ENCODE measurements at places on chromosomes 2 and 18. TPM values are rescaled to one million over a fixed set of nuclear protein-coding genes. Genes with fewer than 3 reads are reported as not detected.
A peak's percentile ranks its signal among the peaks of the same experiment; 100 is the strongest.

DNA sequence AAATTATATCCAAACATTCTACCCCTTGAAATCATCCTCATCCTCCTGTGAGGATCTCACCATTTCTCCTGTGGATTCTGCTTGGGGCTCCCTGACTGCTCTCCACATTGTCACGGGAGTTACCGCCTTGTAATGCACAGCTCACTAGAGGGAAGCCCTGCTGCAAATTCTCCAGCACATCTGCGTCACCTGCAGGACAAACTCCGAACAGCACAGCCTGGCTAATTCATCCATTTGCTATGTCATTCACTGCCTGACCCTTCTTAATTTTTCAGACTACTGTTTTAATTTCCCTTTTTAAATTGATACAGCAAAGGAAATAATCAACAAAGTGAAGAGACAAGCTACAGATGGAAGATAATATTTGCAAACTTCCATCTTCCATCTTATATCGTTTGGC is 627.4 kb downstream of the FBXO15 start:
- DNase-seq, result peak; percentile 74

GRCh38 chr2:220946552-220946951 is 625.6 kb downstream of the EPHA4 start:
- no peak for DNase-seq

DNA sequence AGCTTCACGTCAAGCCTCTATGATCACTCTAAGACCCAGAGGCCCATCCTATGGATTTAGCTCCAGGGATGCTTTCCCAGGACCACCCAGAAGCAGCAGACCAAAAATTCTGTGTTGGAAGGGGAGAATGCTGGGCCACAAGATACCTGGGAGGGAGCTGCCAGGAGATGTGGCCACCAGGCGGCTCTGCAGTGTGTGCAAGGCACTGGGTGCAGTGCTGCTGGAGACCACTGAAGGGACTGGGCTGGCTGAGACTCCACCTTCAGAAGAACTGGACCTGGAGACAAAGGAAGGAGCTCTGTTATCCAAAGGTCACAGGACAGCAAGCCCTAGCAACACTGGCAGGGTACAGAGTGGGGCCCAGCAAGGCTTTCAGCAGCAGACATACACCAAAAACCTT is 34.0 kb downstream of the KANSL3 start:
- peak; percentile 38 for DNase-seq

GRCh38 chr2:191679818-191680600 is 2.1 kb downstream of the NABP1 start:
- no peak for DNase-seq

- no peak for DNase-seq
Measured at GRCh38 chr2:222447131-222447530, 22.8 kb downstream of the SGPP2 start.

DNA sequence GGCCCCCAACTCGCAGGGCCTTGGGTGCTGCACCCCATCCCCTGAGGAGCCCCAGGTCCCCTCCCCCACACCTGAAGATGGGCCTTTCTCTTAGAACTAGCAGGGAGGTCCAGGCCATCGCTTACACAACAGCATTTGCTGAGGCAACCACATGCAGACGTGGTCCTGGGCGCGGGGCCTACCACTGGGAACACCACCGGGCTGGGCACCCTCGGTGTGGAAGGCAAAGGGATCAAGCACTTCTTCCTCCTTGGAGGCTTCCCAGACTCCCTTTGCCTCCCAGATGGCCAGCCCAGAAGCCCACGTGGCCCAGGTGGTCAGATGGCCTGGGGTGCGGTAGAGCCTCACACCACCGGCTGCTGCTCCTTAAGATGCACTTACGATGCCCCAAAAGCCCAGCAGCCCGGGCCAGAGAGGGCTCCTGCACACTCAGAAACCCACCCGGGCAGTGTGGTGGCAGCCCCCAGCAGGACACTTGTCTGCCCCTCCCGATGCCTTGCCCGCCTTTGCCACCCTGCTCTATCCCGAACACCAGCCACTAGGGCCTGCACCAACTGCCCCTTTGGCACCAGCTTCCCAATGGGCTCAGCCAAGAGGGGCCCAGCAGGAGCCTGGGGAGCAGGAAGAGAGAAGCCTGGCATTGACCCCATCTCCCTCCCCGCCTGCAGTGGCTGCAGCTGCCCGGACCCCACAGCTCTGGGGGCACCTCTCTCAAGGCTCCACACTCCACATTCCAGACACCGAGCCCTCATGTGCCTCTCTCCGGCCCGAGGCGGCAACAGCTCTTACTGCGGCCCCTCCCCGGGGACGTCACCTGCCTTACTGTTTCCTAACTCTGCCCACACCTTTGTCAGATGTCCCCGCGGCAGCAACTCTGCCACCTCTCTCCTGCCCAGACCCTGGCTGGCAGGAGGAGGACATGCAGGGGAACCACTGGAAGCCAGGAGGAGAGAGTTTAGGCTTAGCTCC is 13.9 kb upstream of the MLPH start:
- no peak for DNase-seq

DTNB gene
- 32.1 TPM for polyA plus RNA-seq

MRPL30 gene
- 53.7 TPM for polyA plus RNA-seq

- DNase-seq, result no peak
Measured at GRCh38 chr2:165843351-165843750, 49.3 kb upstream of the GALNT3 start.

ZC3H15 gene
- 242 TPM for polyA plus RNA-seq

DNA sequence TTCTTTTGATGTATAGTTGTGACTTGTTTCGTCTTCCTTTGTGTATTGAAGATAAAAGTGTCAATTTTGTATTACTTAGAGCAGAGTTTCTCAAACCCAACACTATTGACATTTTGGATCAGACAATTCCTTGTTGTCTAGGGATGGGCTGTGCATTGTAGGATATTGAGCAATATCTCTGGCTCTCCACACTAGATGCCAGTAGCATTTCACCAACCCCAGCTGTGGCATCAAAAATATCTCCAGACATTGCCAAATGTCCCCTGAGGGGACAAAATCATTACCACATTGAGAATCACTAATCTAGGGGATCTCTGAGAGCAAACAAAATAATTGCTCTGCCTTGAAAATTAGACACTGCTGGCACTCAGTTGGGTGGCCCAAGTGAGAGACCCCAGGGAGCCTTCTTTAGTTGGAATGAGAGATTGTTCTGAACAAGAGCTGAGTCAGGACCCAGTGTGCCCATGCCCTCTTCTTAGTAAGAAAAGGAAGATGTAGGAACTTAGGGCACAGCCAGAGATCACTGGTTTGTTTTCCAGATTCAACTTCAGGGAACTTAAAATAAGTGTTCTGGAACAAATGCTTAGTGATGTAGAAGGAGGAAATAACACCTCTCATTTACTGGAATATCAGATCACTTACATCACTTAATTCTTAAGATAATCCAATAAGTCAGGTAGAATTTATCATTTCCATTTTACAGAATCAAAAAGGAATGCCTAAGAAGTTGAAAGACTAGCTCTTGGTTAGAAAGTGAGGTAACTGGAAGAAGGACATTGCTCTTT is 466.6 kb upstream of the TNP1 start:
- DNase-seq, result no peak

DNA sequence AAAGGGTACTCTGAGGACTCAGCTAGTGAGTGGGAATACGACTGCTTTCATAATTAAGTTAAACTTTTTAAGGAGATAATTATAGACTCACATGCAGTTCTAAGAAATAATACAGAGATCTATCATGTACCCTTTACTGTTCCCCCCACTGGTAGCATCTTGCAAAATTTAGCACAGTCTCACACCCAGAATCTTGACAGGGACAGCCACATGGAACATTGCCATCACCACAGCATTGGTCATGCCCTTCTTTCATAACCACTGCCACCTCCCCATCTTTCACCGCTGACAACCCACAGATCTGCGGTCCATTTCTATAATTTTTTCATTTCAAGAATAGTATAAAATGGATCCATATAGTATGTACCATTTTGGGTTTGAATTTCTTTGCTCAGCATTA is 37.8 kb downstream of the ARHGEF4 start:
- DNase-seq, result no peak

- DNase-seq, result no peak
Measured at GRCh38 chr2:204340511-204340910, 204.8 kb upstream of the PARD3B start.

PCARE gene
- polyA plus RNA-seq, result not detected

DNA sequence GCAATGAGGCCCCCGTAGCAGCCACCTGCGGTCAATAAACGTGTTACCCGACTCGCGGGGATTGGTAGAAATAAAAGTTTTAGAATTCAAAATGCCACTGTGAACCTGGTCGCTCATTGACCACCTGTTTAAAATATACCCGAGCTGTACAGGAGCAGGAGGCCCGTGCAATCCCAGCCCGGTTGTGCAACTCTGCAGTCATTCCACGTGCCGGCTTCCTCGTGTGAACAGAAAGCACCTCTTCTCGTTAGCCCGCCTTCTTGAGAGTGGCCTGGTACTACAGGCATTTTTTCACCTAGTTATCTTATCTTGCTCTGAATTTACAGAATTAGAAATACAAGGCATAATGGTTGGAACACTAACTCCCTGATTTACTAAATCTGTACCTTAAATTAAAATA is 660.7 kb downstream of the GALR1 start:
- no peak for DNase-seq

GRCh38 chr2:234528410-234529148 is 31.7 kb upstream of the ARL4C start:
- DNase-seq, result peak; percentile 30

GRCh38 chr2:238659231-238659630 is 188.7 kb upstream of the TWIST2 start:
- no peak for DNase-seq

- no peak for DNase-seq
Measured at GRCh38 chr2:240220371-240220770, 79.9 kb upstream of the OTOS start.

MC4R gene
- polyA plus RNA-seq, result not detected

DNA sequence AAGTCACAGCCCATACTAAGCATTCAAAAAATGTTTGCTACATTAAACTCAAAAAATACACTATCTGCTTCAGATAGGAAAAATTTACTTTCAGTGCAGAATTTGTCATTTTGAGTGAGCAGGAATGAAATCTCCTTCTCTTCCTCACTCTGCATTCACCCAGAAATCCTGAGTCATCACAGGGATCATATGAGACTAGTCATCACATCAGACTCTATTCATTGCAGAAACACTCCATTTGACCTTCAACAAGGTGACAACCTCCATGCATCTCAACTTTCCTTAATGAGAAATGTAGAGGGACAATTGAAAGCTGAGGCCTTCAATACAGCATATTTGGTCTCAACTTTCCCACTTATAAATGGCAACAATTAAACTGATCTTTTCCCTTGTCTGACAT is 130.4 kb upstream of the CYP26B1 start:
- DNase-seq, result no peak

- no peak for DNase-seq
Measured at GRCh38 chr2:69279211-69279610, 107.8 kb downstream of the GFPT1 start.

CD8B2 gene
- not detected for polyA plus RNA-seq

GRCh38 chr2:240245706-240246105 is 105.2 kb upstream of the OTOS start:
- no peak for DNase-seq

SLC16A14 gene
- polyA plus RNA-seq, result 0.57 TPM

DNA sequence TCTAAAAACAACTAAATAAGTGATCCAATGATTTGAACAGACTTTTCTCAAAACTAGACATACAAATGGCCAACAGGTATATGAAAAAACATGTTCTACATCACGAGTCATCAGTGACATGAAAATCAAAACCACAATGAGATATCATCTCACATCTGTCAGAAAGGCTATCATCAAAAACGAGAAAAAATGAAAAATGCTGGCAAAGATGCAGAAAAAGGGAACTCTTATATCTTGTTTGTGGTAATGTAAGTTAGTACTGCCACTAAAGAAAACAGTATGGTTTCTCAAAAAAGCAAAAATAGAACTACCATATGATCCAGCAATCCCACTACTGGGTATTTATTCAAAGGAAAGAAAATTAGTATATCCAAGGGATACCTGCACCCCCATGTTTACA is 255.3 kb upstream of the FBXO11 start:
- DNase-seq, result no peak

GRCh38 chr2:168355121-168355520 is 101.0 kb upstream of the CERS6 start:
- no peak for DNase-seq

GRCh38 chr2:18063826-18064470 is 185.5 kb downstream of the KCNS3 start:
- no peak for DNase-seq

MAP3K20 gene
- 7.6 TPM for polyA plus RNA-seq

RNF144A gene
- 2.8 TPM for polyA plus RNA-seq

All from GM23338 (cell line).